Ascending aorta (tissue), 2 donors: ENCODE measurements at places on chromosomes 5 and 9.

- DNase-seq = no peak
Measured at GRCh38 chr5:38846379-38847011, 683 bp downstream of the OSMR start.

DNA sequence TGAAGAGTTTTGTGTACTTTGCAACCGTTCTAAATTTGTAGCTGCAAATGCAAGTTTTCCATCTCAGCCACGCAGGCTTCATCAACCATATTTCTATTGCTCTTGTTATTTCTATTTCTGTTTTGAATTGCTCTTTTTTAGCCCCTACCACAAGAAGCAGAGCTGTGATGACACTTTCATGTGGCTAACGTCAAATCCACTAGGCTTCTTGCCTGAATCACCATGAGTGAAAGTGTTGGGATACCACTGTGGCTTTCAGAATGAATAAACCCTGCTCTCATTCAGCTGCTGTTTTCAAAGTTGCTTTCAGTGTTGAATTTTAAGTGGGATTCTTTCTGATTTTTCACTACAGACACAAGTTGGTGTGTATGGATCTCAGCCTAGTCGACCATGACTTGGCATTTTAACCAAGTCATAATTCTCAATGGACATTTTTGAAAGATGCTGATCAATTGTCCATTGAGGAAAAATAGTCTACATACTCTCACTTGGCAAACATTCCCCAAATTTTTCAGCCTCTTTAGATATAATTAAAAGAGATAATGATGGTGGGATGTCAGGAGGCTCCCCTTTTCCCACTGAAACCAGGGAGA, 41.0 kb upstream of the MTAP start:
- no peak for DNase-seq

- no peak for DNase-seq
Measured at GRCh38 chr9:135166565-135166964, 79.1 kb downstream of the OLFM1 start.

DNA sequence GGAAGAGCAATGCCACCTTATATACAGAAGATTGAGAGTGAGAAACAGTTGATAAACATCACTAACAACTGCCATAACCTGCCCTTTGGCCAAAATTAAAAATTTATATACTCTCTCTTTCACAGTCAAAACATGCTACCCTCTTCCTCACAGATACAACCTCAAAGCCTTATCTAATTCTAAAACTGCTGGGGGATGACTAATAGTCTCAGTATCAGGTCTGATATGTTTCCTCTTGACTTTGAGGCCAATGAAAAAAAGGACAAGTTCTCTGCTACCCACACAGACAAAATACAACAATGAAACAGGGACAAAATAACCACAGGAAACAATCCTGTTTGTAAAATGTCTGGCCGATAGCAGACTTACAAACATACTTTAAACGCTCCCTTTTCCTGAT, 485.6 kb upstream of the NUDT12 start:
- no peak for DNase-seq

- DNase-seq = no peak
Measured at GRCh38 chr9:37100741-37101140, 19.6 kb upstream of the ZCCHC7 start.

DNA sequence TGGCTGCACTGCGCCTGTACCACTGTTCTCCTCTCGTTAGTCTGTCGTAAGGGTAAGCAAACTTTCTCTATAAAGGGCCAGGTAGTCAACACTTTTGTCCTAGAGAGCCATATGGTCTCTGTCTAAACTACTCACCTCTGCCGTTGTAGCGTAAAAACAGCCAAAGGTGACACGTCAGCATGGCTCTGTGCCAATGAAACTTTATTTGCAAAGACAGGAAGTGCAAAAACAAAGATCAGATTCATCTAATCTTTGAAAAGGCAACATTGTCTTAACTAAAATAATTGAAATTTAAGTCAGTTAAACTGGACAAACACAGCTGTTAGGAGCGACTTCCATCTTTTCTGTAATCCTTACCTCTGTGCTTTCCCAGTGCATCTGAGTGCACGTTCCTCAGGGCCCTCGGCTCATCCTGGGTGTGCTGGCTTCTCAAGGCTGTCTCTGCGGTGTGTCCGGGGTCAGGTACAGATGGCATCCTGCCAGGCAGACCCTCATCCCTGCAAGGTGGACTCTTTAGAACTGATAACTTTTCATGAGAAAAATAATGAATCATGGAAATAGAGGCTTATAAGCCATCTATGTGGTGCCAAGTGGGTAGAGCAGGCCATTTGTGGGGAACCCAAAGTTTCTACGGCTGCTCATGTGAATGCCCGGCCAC, 35.2 kb upstream of the IRX4 start:
- no peak for DNase-seq

DNA sequence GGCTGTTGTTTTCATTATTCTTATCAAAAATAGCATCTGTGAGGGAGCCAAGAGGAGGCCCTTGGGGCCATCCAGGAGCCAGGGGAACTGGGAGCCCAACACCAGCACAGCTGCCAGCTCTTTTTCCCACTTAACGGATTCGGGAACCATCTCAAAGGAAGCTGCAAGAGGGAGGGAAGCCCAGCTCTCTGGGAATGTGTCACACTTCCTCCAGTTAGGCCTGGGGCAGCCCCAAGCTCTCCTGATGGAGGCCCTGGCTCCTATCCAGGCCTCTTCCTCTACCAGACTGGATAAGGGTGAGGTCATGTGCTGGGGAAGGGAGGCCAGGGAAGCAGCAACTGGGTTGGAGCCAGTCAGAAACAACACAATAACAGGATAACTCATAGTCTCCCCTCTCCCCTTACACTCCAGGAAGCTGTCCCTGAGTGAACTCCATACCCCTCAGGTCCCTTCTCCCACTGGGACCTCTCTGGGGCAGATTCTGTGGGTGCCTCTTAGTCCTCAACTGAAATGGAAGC, 12.7 kb downstream of the CSF2 start:
- DNase-seq = peak; percentile 87

GRCh38 chr9:16459421-16460148, 410.9 kb downstream of the BNC2 start:
- DNase-seq = no peak

- DNase-seq = no peak
Measured at GRCh38 chr5:19886123-19886917, 101.7 kb downstream of the CDH18 start.

DNA sequence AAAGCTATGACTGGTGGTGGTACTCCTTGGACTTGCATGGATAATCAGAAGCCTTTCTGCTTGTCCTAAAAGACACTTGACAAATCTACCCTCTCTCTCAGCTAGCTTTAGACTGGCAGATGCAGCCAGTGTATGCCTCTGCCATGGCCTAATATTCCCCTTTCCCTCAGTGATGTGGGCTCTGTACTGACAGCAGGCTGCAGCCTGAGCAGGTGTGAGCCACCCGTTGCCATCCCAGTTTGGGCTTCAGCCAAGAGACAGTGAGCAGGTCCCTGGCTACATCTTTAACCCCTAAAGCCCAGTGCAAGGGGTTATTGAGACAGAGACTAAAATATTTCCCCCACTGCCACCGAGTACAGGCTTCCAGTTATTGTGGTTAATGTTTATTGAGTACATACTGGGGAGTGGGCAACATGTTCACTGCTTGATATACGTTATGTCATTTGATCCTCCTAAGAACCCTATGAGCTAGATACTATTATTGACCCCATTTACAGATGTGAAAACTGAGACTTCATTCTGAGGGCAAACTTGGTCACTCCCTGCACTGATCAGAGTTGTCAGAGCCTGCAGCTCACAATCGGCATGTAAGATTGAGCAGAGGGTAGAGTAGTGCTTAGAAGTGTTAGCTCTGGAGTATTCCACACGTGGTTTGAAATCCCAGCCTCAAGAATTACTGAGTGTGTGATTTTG, 254.2 kb downstream of the ARHGAP26 start:
- no peak for DNase-seq

DNA sequence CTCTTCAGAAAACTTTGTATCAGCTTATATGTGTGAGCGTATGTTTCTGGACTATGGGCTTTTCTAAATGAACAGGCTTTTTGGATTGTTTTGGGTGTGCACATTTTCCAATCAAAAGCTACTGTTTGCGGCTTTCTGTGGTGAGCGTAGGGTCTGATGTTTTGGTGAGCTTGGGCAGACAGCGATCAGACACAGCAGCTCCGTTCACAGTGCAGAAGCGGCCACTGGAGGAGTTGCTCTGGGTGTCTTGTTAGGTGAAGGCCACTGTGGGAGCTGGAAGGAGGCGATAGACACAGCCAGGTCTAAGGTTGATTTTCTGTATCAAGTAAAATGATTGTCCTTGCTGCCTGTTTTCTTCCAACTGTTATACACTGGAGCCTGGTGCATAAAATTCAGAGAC, 11.1 kb downstream of the PRRC2B start:
- DNase-seq = no peak

DNA sequence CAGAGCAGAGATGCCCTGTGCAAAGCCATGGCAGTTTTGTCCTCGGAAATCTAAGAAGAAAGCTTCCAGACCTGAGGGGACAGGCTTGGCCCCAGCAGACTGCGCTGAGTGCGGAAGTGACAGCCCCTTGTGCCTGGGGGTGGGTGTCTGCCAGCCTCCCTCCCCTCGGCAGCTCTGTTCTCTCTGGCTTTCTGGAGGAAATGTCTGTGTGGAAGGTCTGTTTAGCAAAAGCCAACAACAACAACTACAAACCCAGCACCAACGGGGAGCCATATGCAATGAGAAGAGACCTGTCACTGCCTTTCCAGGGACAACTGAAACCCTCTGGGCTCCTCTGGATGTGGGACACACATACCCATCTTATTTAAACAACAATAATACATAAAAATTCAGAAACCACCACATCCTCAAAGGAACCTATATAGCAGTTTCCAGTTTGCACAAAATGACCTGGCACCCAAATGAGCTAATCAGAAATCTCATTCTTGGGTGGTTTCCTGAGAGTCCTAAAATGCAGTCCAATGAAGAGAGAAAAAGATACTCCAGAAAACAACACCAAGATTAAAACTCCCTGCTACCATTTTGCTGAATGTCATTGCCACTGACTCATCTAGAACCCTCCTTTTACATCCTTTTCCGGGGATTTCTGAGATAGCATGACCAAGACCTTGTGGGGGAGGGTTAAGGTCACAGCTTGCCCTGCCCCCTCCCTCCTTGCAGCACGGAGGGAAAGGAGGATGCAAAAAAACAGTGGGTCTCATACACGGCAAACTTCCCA, 97.7 kb downstream of the AK8 start:
- DNase-seq = no peak

DNA sequence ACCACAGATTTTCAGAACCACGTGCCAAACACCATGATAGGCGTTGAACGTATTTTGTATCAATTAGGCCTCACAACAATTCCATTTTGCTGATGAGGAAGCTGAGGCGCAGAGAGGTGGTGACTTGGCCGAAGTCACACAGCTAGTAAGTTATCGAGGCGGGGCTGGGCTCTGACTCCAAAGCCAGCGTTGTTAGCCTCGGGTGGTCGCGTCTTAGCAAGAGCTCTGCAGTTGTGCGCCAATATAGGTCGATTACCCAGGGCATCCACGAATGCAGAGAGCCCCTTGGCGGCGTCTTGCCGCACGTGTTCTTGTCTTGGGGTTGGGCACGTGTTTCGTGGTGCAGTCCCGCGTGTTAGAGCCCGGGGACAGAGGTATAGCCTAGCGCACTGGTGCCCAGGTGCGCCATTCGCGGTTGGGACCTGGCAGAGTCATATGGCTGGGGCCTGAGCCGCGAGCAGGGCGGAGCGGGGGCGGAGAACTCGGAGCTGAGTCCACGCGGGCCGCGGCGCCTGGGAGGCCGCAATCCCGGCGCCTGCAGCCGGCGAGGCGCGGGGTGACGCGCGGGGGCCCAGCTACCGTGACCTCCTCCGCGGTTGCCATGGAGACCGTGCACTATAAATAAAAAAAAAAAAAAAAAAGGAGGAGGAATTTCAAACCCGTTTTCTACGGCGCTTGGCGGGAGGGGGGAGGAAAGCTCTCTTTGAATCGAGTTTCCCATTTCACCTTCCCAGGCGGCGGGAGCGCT, 62.3 kb downstream of the CXXC5 start:
- peak; percentile 83 for DNase-seq

DNA sequence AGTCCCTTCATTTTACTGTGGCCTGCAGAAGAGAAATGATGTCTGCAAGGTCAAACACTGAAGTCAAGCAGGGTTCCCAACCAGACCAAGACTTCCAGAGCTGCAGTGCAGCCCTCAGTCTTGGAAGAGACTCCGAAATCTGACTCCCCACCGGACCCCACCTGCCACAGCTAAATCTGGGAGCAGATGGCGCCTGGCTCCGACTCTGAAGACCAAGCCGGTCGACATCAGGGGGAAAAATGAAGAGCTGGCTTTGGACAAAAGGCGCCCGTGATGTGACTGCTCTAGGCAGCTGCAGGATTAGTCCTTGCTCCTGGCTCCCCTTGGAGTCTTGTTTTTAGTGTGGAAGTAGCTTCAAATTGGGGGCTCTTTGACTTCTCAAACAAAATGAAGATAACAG, 72.4 kb upstream of the ZNF622 start:
- DNase-seq = no peak

- DNase-seq = no peak
Measured at GRCh38 chr5:153030755-153031725, 459.4 kb upstream of the GRIA1 start.

GRCh38 chr9:98191181-98191608, 1.2 kb downstream of the CORO2A start:
- no peak for DNase-seq

- no peak for DNase-seq
Measured at GRCh38 chr5:67799732-67800234, 415.8 kb upstream of the PIK3R1 start.

- DNase-seq = no peak
Measured at GRCh38 chr5:139881143-139881733, 85.6 kb downstream of the PSD2 start.

- DNase-seq = no peak
Measured at GRCh38 chr5:1029282-1029944, 20.8 kb downstream of the NKD2 start.

DNA sequence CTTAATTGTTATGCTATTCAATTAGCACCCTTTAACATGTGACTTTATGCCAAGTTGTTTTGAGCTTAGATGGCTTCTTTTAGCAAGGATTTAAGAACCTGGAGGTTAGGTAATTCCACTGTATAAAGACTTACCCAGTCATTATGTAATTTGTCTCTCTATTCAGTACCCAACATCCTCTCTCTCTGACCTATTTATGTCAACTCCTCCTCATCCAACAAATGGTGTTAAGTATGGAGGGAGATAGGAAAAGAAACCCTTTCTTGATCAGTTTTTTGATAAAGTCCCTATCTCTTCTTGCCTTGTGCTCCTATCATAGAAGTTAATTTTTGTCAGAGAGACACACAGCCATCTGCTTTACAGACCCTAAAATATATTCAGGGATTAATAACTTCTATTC, 181.2 kb upstream of the GPR151 start:
- no peak for DNase-seq

DNA sequence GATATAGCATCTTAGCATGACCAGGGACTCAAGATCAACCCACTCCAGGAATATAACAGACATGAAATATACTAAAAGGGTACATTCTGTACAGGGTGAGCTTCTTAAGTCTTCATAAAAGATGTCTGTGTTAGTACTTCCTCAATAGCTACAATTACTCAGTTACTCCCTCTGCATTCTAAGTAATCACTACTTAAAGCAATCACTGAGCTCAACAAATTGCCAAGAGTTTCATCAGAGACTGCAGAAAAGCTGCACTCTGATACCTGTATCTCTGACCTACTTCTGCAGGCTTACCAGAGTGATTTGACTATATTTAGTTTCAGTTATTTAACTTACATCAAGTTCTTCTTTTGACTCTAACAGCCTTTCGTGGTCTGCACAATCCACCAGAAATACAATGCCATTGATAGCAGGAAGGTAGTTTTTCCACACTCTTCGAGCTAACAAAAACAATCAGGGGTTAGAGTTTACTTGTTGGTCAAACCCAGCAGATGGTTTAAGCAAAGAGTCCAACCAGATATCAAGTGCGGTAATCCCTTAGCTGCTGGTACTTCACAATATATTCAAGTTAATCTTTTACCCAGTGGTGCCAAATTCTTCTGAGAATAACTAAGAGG, 23.3 kb downstream of the SAR1B start:
- no peak for DNase-seq
